ENCODE measurements at places on chromosomes 13 and 19.

DNA sequence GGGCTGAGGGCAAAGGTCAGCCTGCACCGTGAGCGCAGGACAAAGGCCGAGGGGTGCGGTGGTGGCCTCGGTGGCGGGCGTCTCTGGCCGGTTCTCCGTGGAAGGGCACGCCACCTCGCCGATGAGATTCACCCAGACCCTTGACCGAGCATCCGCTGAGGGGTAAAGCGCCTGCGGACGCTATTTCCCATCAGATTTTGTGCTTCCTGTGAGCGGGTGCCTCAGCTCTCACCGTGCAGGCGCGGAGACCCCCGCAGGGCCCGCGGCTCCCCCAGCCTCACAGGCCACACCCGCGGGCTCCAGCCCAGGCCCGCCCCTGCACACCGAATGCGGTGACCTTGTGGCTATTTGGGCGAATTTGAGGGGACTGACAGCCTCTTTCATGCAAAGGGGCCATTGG is 348.0 kb downstream of the TEX29 start:
- DNase-seq: no peak

DNA sequence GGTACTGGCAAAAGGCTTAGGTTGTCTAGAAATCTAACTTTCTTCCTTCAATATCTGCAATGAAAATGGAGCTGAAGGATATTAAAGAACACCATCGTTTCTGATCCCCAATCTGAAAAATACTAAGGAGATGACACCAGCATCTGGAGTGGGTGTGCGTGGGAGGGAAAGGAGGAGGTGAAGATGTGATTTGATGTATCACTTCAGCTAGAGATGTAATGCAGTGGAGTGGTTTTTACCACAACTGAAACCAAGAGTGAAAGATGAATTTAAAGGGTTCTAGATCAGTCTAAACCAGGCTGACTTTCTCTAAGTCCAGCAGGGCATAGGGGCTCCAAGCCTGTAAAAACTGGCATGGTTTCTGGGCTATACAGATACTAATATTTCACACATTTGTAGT is 148.4 kb downstream of the AKAP11 start:
- no peak for DNase-seq

- DNase-seq: peak; percentile 20
Measured at GRCh38 chr19:12364391-12365235, 870 bp downstream of the ZNF442 start.

DNA sequence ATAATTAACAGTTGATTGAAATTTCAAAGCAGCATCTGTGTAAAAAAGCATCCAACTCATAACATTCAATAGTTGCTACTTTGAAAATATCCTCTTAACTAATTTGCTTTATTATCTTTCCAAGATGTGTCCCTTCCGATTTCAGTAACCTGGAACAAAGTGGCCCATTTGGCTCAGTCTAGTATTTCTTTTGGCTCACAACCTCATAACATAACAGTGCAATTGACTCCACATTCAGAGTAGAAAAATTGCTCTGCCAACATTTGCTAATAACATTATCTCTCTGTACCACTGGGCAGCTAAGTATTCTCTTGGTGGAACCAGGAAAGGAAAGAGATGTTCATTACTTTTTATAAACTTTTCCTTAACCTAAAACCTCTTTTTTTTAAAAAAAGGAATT is 571.1 kb upstream of the ARGLU1 start:
- DNase-seq: peak; percentile 34

- DNase-seq: no peak
Measured at GRCh38 chr19:3644351-3645066, 17.9 kb upstream of the CACTIN start.

DNA sequence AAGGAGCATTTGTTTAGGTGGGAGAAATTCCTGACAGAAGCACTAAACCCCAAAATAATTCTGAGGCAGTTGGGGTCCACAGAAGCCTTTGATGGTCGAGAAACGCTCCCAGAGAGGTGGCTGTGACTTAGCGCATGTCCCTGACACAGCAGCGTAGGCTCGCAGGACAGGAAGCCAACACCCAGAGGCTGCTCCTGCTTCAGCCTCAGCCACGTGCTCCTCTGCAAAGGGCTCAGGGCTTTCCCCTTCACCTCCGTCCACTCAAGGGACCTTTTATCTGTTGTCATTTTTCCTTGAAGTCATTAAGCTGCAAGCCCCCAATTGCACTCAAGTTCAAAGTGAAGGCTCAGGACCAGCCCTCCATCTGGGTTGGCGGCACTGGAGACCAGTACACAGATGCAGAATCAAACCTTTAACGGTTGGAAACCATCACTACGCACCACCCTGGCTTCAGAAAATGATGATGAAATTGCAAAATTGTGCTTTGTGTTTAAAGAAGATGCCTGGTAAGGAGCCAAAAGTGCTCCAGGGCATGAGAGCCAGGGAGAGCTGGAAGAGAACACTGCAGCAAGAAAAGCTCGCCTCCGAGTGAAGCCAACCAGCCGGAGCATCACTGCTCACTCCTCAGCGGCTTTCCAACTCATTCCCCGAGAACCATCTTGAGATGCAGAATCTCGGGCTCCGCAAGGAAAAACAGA is 219.6 kb downstream of the RAP2A start:
- DNase-seq: no peak

- DNase-seq: no peak
Measured at GRCh38 chr19:57978586-57979289, 4.4 kb upstream of the C19orf18 start.

GRCh38 chr13:110802260-110802659 is 88.8 kb downstream of the ING1 start:
- no peak for DNase-seq

DNA sequence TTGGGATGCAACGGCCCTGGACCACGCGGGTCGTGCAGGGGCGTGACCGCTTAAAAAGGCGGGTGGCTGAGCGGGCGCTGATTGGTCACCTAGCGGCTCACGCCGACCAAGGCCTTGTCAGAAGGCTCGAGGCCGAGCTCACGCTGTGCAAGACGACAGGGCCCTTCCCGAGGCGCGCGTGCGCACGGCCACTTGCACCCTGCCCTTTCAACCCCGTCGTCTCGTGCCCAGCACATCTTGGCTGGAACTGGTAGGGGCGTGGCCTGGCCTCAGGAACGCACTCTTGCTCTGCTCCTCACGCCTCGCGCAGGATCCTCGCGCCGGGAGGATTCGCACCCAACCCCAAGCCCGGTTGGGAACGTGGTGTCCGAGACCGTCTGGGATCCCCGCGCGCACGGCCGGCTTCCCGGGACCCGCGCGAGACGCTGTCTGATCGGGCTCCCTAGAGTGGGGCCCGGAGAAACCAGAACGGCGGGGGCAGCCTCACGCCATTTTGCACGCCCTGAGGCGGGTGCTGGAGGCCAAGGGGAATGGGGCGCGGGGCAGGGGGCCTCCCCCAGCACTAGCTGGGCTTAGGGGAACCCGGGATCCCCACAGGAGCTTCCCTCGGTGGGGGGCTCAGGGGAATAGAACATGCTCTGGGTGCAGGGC is at the start of gene MEIOSIN:
MEIOSIN (plus strand) TSS at position 280 of the 651 bp plus-strand sequence. CDS start 1,938 bp downstream, outside the sequence.
- DNase-seq: no peak

- DNase-seq: no peak
Measured at GRCh38 chr13:19601749-19602725, 31.4 kb upstream of the MPHOSPH8 start.
